Stimulated activated CD4-positive, alpha-beta T cell treated with anti-CD3 and anti-CD28 coated beads, Interleukin-1b, Interleukin-23, amount 100 ng/mL, for 4 hours (primary cell): ENCODE measurements at places on chromosomes 16 and 17.

- no peak for DNase-seq
Measured at GRCh38 chr17:30395398-30396022, 16.8 kb downstream of the CPD start.

DNA sequence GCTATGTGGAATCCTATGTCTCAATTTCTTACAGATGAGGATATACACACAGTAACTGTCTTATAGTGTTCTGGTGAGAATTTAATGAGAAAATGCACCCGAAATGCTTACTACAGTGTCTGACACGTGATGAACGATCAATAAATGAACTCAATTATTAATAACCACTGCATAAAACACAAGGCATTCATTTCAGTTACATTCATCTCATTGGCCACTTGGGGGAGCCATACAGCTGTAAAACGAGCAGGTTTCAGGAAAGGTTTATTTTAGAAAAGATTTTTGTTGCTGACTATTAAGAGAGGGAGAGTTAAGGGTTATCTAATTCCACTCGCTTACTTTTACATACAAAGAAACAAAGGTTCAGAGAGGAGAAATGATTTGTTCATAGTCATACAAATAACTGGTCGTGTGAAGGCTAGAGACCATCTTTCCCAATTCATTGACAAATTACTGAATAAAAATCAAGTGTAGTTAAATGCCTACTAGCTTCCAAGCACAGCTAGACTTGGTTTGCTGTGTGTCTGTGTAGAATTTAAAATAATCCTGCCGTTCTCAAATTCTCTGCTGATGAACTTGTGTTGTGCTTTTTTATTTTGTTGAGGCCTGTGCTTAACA is 160.1 kb downstream of the MAP2K4 start:
- no peak for DNase-seq

DNA sequence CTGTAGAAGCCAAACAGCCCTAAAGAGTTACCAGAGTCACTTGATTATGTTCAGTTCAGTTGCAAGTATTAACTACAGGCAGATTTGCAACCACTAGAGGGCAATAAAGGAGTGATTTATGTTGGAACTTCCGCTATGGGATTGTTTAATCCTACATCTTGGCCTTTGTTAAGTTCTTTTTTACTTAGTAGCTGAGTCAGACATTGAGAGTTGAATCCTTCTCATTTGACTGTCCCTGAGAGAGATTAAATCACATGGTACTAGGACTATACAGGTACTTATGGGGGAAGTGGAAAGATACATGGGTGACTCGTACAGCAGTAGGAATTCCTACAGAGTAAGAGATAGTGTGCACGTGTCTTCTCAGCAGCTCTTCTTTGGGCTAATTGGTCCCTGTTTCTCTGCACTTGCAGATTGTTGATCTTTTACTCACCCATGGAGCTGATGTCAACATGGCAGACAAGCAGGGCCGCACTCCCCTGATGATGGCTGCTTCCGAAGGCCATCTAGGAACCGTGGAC is 40.3 kb downstream of the CYB561 start:
- no peak for DNase-seq

- no peak for DNase-seq
Measured at GRCh38 chr16:86508028-86508946, 2.0 kb upstream of the FOXF1 start.

- no peak for DNase-seq
Measured at GRCh38 chr16:86925067-86925791, 346.9 kb downstream of the FOXL1 start.
